ENCODE measurements at places on chromosomes 16 and 17.
A peak's percentile ranks its signal among the peaks of the same experiment; 100 is the strongest.

- peak; percentile 91 for DNase-seq
Observed at GRCh38 chr16:11797166-11797956, at the start of gene ZC3H7A. Gene ZC3H7A (minus strand): TSS chr16:11797258. CDS start chr16:11782354, 14,904 bp downstream.

DNA sequence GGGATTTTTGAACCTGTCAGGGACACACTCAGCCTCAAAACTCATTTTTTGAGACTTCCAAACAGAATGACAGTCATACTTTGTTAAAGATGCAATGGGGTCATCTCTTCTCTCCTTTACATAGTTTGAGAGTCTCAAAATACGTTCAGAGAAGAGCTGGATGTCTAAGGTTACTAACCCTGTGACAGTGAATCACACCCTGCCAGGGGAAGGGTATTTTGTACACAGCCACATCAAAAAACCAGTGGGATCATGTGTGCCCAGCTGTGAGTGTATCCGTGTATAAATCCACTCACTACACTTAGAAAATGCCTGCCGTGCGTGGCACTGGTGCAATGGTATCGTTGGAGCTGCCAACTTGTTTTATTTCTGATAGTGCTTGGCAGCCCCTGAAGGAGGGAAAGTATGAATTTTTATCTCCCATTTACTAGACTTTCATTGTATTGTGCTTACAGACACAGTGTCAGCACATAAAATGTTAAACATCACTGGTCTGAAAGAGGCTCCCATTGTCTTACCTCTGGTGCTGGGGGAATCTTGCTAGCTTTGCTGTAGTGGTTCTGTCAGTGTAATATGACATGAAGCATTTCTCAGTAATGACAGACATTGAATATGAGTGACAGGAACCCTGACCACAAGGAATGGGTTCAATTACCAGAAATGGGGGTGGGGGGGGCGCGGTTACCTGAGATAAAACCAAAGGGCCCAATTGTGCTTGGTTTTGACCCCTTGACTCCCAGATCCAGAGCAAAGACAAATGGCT lies 256.3 kb downstream of the FTO start:
- no peak for DNase-seq

- DNase-seq = no peak
Observed at GRCh38 chr16:14199624-14200023, 128.5 kb downstream of the MRTFB start.

DNA sequence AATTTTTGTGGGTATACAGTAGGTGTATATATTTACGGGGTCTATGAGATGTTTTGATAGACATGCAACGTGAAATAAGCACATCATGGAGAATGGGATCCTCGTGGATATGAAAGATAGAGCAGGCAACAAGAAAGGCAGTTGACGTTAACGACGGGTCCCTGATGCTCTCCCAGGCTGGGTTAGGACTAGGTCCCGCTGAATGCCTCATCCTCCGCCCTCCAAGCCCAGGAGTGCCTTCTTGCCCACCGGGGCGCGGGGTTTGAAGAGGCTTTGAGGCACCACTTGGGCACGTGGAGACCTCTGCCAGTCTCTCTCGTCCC lies 9.5 kb upstream of the ZFP90 start:
- DNase-seq = no peak

DNA sequence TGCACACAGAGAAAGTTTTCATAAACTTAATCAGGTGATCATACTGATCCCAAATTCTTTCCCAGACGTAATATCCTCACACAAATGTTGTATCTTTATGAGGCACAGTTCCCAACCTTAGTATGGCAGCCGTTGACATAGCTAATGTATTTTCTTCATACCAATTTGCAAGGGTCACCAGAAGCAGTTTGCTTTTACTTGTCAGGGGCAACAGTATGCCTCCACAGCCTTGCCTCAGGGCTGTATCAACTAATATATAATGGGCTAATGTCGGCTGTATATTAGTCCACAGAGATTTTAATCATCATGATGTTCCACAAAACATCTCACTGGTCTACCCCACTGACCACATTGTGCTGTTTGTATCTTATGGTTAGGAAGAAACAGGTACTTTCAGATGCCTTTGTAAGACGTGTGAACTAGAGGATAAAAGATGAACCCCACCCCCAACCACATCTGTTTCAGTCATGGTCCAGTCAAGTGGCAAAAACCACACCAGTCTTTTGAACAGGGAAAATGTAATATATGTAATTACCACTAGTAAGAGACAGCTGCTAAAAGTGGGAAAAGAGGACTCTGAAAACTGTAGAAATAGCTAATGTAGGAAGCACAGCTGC lies 55.2 kb downstream of the GAN start:
- no peak for DNase-seq

GRCh38 chr17:37089956-37090355 lies 141.2 kb downstream of the AATF start:
- DNase-seq = no peak

DNA sequence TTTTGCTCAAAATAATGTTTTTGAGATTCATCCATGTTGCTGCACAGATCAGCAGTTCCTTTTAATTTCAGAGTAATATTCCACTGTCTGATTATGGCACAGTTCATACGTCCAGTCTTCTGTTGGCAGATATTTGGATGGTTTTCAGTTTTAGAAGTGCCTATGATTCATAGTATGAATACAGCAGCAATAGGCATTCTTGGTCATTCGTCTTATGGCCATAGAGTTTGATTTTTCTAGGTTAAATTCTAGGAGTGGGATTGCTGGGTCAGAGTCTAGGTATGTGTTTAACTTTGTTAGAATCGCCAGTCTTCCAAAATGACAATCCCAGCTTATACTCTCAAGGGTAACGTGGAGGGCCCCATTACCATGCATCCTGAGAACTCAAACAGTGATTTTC lies 11.5 kb upstream of the IL34 start:
- DNase-seq = no peak

Data from stimulated activated CD4-positive, alpha-beta T cell treated with anti-CD3 and anti-CD28 coated beads, Interleukin-4, amount 100 ng/mL, for 4 hours (primary cell).